ENCODE measurements at places on chromosomes 7 and 10.

- no peak overlapping the region for H3K27ac ChIP-seq
- no peak overlapping the region for H3K4me3 ChIP-seq
- DNase-seq = no peak
- H3K36me3 ChIP-seq = no peaks in the 10 kb centered on the region
Observed at GRCh38 chr10:67802767-67803538, 35.0 kb downstream of the DNAJC12 start.

DNA sequence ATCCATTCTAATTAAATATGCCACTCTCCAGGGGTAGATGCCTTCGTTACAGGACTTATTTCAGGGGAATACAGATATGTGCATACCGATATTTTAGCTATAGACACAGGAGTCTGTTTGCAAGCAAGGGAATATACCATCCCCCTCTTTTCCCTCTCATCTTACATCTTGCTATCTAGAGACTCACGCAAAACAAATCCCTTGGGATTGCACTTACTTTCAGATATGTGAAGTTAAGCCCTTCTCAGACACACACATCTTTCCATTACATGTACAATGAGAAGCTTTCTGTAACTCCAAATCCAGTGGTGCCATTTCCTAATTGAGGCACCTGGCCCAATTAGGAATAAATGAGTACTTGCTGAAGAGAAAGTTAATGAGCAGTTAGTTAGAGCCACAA lies 250.4 kb upstream of the FZD8 start:
- H3K36me3 ChIP-seq = no peaks in the 10 kb centered on the region
- no peak for DNase-seq
- H3K27me3 ChIP-seq = no peaks in the 10 kb centered on the region
- H3K27ac ChIP-seq = no peak overlapping the region
- H3K4me3 ChIP-seq = no peak overlapping the region

GRCh38 chr7:1424041-1424440 lies 35.2 kb downstream of the MICALL2 start:
- H3K27ac ChIP-seq = no peak overlapping the region
- H3K27me3 ChIP-seq = no peaks in the 10 kb centered on the region
- H3K4me1 ChIP-seq = no peaks in the 10 kb centered on the region
- no peak overlapping the region for H3K4me3 ChIP-seq
- DNase-seq = no peak

DNA sequence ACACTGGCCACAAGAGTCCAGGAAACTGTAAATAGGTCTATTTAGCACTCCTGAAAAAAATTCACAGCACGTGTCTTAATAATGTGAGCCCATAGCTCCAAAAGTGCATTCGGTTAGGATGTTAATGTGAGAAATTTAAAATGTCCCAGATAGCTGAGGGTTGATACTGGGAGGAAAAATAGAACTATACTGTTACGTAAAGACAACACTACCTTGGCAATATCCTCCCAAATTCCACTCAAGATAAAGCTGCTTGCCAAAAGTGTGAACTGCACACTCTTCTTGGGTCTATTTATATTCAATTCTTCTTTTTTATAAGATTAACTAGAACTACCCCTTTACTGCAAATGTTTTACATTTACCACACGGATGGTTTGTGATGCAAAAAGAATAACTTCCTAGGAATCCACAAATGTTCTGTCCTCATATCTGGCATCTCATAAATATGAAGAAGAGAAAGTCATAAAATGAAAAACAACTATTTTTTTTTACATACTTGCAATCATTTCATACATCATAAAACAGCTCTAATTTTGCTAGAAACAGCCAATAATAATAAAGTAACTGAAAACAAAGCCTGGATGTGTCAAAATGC lies 10.4 kb downstream of the RAB11FIP2 start:
- no peaks in the 10 kb centered on the region for H3K36me3 ChIP-seq
- no peak for DNase-seq
- H3K27ac ChIP-seq = no peak overlapping the region
- no peak overlapping the region for H3K4me3 ChIP-seq
- no peaks in the 10 kb centered on the region for H3K27me3 ChIP-seq

GRCh38 chr7:84245835-84246234 lies 51.2 kb upstream of the SEMA3A start:
- no peaks in the 10 kb centered on the region for H3K4me1 ChIP-seq
- H3K27me3 ChIP-seq = no peaks in the 10 kb centered on the region
- no peak for DNase-seq
- H3K4me3 ChIP-seq = no peak overlapping the region
- no peaks in the 10 kb centered on the region for H3K36me3 ChIP-seq

DNA sequence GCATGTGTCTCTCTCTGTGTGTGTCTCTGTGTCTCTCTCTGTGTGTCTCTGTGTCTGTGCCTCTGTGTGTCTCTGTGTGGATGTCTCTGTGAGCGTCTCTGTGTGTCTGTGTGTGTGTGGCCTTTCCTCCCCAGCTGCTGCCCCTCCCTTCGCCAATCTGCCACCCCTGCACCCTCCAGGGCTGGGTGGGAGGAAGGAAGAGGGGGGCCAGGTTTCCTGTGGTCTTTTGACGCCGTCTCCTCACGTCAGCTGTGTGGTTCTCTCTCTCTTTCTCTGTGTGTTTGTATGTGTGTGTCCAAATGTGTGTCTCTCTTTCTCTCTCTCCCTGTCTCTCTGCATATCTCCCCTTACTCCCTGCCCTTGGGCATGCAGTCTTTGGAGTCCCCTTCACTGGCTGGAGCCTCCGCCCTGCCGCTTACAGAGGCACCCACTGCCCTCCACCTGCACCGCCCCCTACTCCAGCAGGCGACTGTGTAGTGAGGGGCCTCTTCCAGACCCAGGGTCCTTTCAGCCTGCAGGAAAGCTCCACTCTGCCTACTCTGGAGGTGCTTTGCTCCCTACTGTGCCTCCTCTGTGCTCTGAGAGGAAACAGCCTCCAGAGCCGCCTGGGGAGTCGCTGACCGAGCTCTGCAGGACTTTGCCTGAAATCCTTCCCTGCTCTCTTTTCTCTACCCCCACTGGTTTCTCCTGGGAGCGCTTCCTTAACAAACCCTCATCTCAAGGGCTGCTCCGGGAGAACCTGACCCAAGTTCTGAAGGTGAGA lies 44.2 kb upstream of the C10orf71 start:
- no peaks in the 10 kb centered on the region for H3K36me3 ChIP-seq
- H3K27ac ChIP-seq = no peak overlapping the region
- no peaks in the 10 kb centered on the region for H3K27me3 ChIP-seq
- DNase-seq = no peak

GRCh38 chr10:14325325-14325955 lies 5.3 kb downstream of the FRMD4A start:
- no peak overlapping the region for H3K27ac ChIP-seq
- DNase-seq = peak; percentile 39
- no peaks in the 10 kb centered on the region for H3K36me3 ChIP-seq
- no peak overlapping the region for H3K4me3 ChIP-seq
- H3K4me1 ChIP-seq = peaks cover 13% of the 10 kb centered on the region

DNA sequence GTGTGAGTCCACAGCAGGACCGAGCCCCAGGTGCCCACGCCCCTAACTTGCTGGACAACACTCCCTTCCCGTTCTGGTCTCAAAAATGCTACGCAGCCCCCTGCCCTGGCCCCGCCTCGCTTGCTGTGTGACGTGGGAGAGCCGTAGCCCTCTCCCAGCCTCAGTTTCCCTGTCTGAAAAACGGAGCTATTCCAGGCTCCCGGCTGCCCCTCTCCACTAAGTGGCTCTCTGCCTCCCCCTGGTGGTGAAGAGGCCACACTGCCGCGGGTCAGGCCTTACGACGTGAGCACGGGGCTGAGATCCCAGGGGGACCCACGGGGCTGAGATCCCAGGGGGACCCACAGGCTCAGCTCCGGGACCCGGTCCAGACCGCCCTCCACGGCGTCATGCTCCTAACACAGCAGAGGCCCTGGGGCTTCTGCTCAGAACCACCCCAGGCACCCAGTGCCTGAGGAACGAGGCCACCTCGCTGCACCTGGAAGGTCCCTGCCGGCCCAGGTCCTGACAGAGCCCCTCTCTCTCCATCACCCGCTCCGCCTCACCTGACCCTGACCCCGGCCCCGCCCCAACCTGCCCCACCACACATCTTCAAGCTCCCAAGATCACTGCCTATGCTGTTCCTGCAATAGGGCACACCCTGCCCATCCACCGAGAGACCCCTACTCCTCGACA lies 26.7 kb downstream of the MICALL2 start:
- no peaks in the 10 kb centered on the region for H3K4me1 ChIP-seq
- H3K27ac ChIP-seq = no peak overlapping the region
- H3K4me3 ChIP-seq = no peak overlapping the region
- no peaks in the 10 kb centered on the region for H3K27me3 ChIP-seq
- H3K36me3 ChIP-seq = no peaks in the 10 kb centered on the region
- no peak for DNase-seq

DNA sequence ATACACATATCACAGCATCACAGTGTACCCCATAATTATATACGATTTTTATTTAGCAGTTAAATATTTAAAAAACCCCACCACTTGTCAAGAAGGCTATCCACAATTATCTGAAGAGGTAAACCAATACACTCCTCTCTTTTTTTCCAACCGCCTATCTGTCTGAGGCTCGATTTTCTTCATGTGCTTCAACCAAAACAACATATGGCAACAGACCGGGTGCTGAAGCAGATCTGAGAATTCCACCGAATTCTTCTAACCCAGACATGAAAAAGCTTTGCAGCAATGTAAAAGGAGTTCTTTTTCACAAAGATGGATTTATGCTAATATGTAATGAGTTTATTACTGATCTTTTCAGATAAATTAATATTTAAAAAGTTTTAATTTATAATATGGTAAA lies 132.4 kb upstream of the RHEB start:
- no peak overlapping the region for H3K27ac ChIP-seq
- H3K4me3 ChIP-seq = no peak overlapping the region
- H3K4me1 ChIP-seq = no peaks in the 10 kb centered on the region
- H3K27me3 ChIP-seq = no peaks in the 10 kb centered on the region
- no peaks in the 10 kb centered on the region for H3K36me3 ChIP-seq
- DNase-seq = no peak

DNA sequence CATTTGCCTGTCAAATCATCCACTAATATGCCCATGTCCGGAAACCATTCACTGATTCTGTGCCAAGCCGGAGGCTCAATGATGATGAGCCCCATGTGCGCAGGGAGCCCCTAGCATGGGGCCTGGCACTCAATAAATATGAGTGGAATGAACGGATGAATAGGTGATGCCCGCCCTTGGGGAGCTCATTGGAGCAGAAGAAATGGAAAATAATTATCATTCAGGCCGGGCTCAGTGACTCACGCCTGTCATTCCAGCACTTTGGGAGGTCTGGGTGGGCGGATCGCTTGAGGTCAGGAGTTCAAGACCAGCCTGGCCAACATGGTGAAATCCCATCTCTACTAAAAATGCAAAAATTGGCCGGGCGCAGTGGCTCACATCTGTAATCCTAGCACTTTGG lies 11.0 kb downstream of the RHBDD2 start:
- no peak overlapping the region for H3K27ac ChIP-seq
- no peak overlapping the region for H3K4me3 ChIP-seq
- DNase-seq = no peak
- H3K4me1 ChIP-seq = no peaks in the 10 kb centered on the region
- H3K27me3 ChIP-seq = no peaks in the 10 kb centered on the region

DNA sequence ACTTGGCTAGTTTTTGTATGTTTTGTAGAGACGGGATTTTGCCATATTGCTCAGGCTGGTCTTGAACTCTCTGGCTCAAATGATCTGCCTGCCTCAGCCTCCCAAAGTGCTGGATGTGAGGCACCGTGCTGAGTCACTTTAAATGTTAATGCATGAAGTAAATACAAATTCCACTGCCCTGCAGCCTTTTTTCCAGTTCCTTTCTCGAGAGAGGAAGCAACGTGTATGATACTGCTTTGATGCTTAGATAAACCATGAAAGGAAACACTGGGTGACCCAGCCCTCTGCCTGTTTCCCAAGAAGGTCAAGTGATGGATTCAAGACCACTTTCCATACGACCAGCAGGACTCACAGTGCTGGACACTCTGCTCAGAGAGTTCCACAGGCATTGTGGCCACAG lies 11.3 kb upstream of the MRPS24 start:
- no peak overlapping the region for H3K27ac ChIP-seq
- no peak for DNase-seq
- peaks cover 11% of the 10 kb centered on the region for H3K36me3 ChIP-seq
- no peaks in the 10 kb centered on the region for H3K27me3 ChIP-seq

DNA sequence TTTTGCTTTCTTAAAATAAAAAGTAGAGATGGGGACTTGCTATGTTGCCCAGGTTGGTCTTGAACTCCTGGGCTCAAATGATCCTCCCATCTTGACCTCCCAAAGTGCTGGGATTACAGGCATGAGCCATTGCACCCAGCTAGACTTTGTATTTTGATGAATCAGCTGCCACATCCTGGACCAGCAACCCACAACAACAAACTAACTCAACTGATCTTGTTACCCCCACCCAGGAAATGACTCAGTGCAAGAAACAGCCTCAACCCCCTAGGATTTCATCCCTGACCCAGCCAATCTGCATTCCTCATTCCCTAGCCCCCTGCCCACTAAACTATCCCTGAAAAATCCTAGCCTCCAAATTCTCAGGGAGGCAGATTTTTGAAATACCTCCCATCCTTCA lies 123.8 kb downstream of the IPMK start:
- no peak overlapping the region for H3K4me3 ChIP-seq
- H3K4me1 ChIP-seq = no peaks in the 10 kb centered on the region
- DNase-seq = no peak
- no peak overlapping the region for H3K27ac ChIP-seq
- no peaks in the 10 kb centered on the region for H3K36me3 ChIP-seq

DNA sequence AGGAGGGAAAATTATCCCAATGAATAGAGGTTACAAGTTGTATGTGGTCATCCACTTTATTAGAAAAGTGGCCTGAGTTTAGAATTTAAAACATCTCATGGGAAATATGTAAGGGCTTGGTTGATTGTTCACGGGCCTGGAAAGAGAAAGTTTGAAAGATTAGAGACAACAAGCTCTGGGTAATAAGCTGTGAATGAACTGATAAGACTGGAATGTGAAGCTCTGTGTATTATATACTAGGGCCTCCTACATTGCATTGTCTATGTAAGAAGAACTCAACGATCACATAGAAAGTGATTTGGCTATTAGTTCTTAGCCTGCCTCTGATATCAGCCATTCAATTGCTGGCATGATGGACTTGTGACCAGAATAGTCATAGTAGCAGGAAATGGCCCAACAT lies 199.2 kb upstream of the MAGI2 start:
- no peak overlapping the region for H3K4me3 ChIP-seq
- H3K36me3 ChIP-seq = no peaks in the 10 kb centered on the region
- no peaks in the 10 kb centered on the region for H3K4me1 ChIP-seq
- peaks cover under 1% of the 10 kb centered on the region for H3K27me3 ChIP-seq

GRCh38 chr7:132270517-132270916 lies 305.8 kb downstream of the PLXNA4 start:
- no peaks in the 10 kb centered on the region for H3K4me1 ChIP-seq
- no peak overlapping the region for H3K27ac ChIP-seq
- H3K4me3 ChIP-seq = no peak overlapping the region
- no peaks in the 10 kb centered on the region for H3K27me3 ChIP-seq
- H3K36me3 ChIP-seq = no peaks in the 10 kb centered on the region

DNA sequence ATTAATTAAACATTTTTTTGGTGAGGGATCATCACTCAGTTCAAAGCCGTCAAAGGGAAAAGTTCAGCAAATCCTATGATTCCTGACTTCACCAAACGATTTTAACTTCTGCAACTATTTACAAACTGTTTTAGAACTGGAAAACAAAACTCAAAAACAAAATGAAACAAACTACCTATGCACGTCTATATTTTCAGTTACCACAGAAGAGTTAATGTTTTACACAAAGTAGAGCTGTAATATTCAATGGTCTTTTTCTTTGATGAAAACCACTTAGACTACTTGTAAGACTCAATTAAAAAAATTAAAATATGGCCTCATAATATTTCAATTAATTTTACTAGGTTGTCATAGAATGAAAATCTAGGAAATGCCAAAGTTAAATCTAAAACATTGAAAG lies 131.5 kb downstream of the ATE1 start:
- no peak for DNase-seq
- H3K27me3 ChIP-seq = no peaks in the 10 kb centered on the region
- no peak overlapping the region for H3K4me3 ChIP-seq
- H3K4me1 ChIP-seq = no peaks in the 10 kb centered on the region

Measured in H1 (cell line).